Upper lobe of right lung (tissue), 1 donor: ENCODE measurements at places on chromosomes 12 and 14. TPM values are rescaled to one million over a fixed set of nuclear protein-coding genes. Genes with fewer than 3 reads are reported as not detected.

DNA sequence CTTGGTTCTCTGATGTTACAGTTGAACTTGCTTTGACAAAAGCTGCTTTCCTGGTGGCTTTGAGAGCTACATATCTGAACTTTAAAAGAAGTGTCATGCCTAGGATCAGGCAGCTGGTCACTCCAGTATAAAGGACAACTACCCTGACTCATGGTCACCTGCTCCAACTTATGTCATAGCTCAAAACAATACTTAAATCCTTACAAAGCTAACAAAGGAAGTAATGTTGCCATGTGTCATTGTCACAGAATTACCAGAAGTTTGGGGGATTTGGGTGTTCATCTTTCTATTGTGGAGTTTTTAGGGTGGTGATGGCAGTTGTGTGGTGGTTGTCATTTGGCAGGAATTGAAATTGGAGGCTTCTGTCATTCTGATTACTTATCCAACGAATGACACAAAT lies 1.8 kb upstream of the TCP11L2 start:
- no peaks in the 10 kb centered on the region for H3K36me3 ChIP-seq
- no peak overlapping the region for H3K4me3 ChIP-seq
- peak overlapping the region; percentile 98 for H3K27ac ChIP-seq
- H3K4me1 ChIP-seq: peaks cover 34% of the 10 kb centered on the region
- no peak for DNase-seq

- H3K36me3 ChIP-seq: no peaks in the 10 kb centered on the region
- H3K4me3 ChIP-seq: no peak overlapping the region
- no peaks in the 10 kb centered on the region for H3K4me1 ChIP-seq
- H3K27ac ChIP-seq: no peak overlapping the region
- H3K27me3 ChIP-seq: no peaks in the 10 kb centered on the region
These were observed 96.8 kb upstream of the MDM1 start for GRCh38 chr12:68428724-68429501.

DNA sequence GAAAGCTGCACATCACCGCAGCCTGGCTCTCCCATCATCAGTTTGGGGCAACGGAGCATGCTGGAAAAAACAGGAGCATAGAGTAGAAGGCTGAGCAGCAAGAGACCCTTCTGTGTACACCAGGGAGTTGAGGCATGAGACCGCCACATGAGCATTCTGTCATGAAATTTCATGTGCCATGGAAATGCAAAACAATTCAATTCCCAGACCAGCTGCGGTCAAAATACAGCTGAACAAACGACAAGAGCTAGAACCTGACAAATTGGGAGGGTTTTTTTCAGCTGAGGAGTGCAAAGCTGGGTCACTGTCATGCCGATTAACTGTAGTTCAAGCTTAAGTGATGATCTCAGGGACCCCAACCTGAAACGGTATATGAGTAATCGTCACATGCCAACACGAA lies 37.1 kb downstream of the TMEM30B start:
- no peak for DNase-seq
- no peaks in the 10 kb centered on the region for H3K36me3 ChIP-seq
- no peak overlapping the region for H3K27ac ChIP-seq
- H3K4me1 ChIP-seq: no peaks in the 10 kb centered on the region
- H3K4me3 ChIP-seq: no peak overlapping the region

DNA sequence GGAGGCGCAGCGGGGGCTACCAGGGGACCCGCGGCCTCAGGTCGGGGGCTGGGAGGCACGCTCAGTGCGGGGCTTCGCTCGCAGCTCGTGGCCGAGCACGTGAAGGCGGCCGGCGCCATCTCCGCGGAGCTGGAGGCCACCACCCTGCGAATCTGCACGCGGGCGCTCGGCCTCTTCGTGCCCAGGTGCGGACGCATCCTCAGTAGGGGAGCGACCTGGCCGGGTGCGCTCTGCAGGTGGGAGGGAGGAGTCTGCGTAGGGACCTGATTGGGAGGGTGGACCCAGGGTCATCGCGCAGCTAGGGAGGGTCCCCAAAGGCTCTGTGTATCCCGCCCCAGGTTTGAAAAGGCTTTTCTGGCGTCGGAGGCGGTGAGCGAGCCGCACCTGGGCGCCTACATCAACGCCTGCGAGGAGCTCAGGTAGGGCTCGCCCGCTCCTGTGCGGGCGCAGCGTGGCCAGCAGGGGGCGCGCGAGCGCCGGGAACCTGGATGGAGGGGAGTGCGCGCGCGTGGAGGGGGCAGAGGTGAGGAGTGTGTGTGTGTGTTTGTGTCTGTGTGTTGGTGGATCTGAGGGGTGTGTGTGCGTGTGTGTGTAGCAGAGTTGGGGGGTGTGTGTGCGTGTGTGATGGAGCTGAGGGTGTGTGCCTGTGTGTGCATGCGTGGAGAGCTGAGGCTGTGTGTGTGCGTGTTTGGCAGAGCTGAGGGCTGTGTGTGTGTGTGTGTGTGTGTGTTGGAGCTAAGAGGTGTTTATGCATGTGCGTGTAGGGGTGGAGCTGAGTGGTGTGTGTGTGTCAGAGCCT lies 10.3 kb downstream of the EXOC3L4 start:
- H3K4me3 ChIP-seq: no peak overlapping the region
- peak; percentile 89 for DNase-seq
- H3K4me1 ChIP-seq: peaks cover 25% of the 10 kb centered on the region
- H3K36me3 ChIP-seq: no peaks in the 10 kb centered on the region
- no peak overlapping the region for H3K27ac ChIP-seq
- H3K27me3 ChIP-seq: peaks cover 34% of the 10 kb centered on the region

GRCh38 chr12:18054925-18055619 lies 34.9 kb downstream of the RERGL start:
- H3K27ac ChIP-seq: no peak overlapping the region
- no peak for DNase-seq
- no peaks in the 10 kb centered on the region for H3K36me3 ChIP-seq

GRCh38 chr14:55721353-55721752 lies 141.3 kb downstream of the KTN1 start:
- no peaks in the 10 kb centered on the region for H3K27me3 ChIP-seq
- DNase-seq: no peak
- H3K36me3 ChIP-seq: no peaks in the 10 kb centered on the region
- no peak overlapping the region for H3K4me3 ChIP-seq
- H3K4me1 ChIP-seq: peaks cover under 1% of the 10 kb centered on the region
- no peak overlapping the region for H3K27ac ChIP-seq

DNA sequence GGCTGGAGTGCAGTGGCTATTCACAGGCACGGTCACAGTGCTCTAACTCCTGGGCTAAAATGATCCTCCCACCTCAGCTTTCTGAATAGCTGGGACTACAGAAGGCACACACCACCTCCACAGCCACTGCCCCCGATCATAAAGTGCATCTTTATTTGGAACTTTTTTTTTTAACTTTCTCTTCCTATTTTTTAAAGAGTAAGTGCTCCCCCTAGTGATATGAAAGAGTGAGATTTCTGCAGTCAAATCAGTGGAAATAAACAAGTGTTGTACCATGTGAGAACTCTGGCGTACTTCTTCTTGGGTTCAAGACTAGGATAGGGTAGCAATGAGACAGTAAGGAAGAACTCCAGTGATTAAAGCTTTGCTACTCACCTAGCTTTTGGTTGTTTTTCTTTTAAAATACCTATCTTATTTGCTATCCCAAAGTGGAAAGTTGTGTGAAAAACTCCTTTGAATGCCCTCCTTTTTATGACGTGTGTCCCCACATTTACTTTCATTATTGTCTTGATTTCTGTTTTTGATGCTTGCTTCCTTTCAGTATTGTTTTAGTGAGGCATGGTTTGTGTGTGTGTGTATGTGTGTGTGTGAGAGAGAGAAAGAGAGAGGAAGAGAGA lies 6.6 kb downstream of the PPP4R4 start:
- H3K36me3 ChIP-seq: no peaks in the 10 kb centered on the region
- peaks cover 53% of the 10 kb centered on the region for H3K27me3 ChIP-seq
- no peaks in the 10 kb centered on the region for H3K4me1 ChIP-seq
- peak overlapping the region; percentile 38 for H3K4me3 ChIP-seq
- DNase-seq: no peak
- no peak overlapping the region for H3K27ac ChIP-seq

DNA sequence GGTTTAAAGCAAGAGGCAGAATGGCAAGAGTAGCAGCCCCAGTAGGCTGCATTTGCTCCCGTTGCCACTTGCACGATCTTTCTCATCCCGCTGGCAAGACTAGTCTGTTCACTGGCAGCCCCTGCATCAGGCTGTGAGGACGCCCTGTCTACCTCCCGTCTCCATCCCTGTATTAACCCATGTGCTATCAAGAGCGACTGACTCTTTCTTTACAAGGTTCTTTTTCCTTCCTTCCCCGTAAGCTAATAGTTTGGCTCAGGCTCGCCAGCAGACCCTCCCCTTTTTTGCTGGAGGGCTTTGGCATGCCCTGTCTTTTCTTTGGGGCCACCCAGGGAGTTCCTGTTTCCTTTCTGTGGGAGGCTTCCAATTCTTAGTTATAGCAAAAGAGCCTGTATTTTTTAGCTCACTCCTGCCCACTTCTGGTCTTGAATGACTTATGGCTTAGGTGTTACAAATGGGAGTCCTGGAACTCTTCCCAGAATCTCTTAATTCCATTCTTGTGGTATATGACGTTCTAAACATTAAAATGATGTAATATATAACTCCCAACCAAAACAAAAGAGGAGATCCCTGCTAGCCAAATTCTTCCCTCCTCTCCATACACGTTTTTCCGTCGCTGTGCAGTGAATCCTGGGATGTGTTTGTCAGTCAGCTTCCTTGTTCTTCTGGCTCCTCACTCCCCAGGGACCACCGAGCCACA lies 149.0 kb downstream of the PRKCH start:
- peak overlapping the region; percentile 67 for H3K27ac ChIP-seq
- no peak overlapping the region for H3K4me3 ChIP-seq
- no peaks in the 10 kb centered on the region for H3K36me3 ChIP-seq
- no peak for DNase-seq

DNA sequence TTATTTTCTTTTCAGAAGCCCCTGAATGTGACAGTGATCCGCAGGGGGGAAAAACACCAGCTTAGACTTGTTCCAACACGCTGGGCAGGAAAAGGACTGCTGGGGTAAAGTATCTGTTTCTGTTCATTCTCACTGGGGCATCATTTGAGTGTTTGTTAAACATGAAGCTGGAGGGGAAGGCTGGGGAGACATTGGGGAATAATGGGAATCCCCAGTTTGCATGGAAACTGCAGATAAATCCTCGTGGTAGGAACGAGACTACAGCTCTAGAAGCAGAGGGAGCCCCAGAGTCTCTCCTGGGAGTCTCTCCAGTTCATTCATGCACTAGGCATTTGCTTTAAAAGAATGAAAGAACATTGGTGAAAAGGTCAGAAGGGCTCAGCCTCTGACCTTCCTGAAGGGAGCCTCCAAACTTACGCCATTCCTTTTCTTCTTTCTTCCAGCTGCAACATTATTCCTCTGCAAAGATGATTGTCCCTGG lies 2.5 kb upstream of the CFAP251 start:
- no peak overlapping the region for H3K27ac ChIP-seq
- H3K36me3 ChIP-seq: peaks cover 58% of the 10 kb centered on the region
- DNase-seq: no peak
- H3K4me1 ChIP-seq: peaks cover 6% of the 10 kb centered on the region
- H3K27me3 ChIP-seq: no peaks in the 10 kb centered on the region
- no peak overlapping the region for H3K4me3 ChIP-seq

- no peaks in the 10 kb centered on the region for H3K27me3 ChIP-seq
- H3K27ac ChIP-seq: no peak overlapping the region
- H3K36me3 ChIP-seq: peaks cover 44% of the 10 kb centered on the region
- H3K4me1 ChIP-seq: no peaks in the 10 kb centered on the region
These were observed 24.5 kb downstream of the PCNX4 start for GRCh38 chr14:60116181-60116580.

DNA sequence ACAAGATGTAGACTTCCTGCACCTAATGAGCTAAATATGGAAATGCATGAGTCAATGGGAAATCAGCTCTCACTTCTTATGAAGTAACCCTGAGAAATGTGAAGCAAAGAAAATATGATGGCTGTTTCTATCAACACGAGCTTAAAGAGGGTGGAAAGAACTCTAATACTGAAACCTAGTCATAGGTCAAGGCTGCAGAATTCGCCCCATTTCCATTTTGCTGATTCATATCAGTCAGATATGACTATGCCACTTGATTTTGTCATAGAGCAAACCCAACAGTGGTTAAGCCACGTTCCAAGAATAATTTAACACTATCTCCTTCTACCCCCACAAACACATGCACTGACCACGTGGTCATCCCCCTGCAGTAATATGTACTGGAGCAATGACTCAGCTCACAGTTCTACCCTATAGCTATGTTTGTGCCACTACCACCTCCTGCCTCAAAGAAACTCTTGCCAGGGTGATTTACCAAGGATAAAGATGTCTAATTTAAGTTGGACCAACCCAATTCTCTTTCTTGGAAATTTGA lies 157.5 kb downstream of the TMTC3 start:
- H3K27me3 ChIP-seq: no peaks in the 10 kb centered on the region
- H3K27ac ChIP-seq: no peak overlapping the region

DNA sequence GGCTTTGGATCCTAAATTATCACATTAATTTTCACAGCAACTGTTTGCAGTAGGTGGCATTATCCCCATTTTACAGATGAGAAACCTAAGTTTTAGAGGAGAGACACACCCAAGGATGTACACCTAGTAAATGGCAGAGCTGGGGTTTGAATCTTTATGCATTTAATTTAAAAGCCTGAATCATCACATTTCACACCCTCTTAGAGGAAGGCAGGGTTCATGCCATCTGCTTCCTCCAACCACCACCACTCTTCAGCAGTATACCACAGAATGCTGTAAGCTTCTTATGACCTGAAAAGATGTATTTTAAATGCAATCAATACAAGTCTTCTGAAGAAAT lies 90.3 kb downstream of the CRADD start:
- H3K27ac ChIP-seq: no peak overlapping the region
- peaks cover 22% of the 10 kb centered on the region for H3K4me1 ChIP-seq
- no peaks in the 10 kb centered on the region for H3K36me3 ChIP-seq
- no peaks in the 10 kb centered on the region for H3K27me3 ChIP-seq
- no peak overlapping the region for H3K4me3 ChIP-seq

DNA sequence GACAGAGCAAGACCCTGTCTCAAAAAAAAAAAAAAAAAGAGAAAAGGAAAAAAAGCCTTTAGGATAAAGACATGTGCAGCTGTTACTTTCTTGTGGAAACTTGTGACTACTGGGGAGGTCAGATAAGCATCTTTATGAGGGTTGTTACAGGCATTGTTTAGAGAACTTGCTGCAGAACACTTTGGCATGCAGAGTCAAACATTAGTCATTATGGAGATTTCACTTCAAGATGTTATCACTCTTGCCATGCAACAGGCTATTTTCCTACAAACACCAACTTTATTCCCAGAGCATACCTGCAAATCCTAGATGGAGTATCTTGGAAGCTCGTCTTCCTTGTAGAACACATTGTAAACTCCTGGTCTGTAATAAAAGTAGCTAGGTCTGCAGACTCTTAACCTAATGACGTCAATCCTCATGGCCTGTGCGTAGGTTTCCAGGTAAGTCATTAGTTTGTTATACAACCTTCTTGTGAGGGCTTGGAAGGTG lies 36.3 kb upstream of the WDR89 start:
- H3K27me3 ChIP-seq: no peaks in the 10 kb centered on the region
- DNase-seq: no peak
- no peaks in the 10 kb centered on the region for H3K4me1 ChIP-seq
- H3K36me3 ChIP-seq: no peaks in the 10 kb centered on the region
- H3K27ac ChIP-seq: no peak overlapping the region

Gene MYH6
- total RNA-seq: 3.4 TPM

Gene IKZF4
- 10.5 TPM for total RNA-seq

Gene LRRK2
- 415 TPM for total RNA-seq

Gene FBLN5
- 245 TPM for total RNA-seq

Gene PPM1H
- total RNA-seq: 8.0 TPM

Gene PAPLN
- total RNA-seq: 20.2 TPM
